ENCODE measurements at places on chromosomes 7 and 10.

- no peaks in the 10 kb centered on the region for H3K4me1 ChIP-seq
- no peaks in the 10 kb centered on the region for H3K27me3 ChIP-seq
- DNase-seq: no peak
- H3K4me3 ChIP-seq: no peak overlapping the region
- peaks cover 70% of the 10 kb centered on the region for H3K36me3 ChIP-seq
Measured at GRCh38 chr10:118330295-118331076, 11.6 kb downstream of the FAM204A start.

DNA sequence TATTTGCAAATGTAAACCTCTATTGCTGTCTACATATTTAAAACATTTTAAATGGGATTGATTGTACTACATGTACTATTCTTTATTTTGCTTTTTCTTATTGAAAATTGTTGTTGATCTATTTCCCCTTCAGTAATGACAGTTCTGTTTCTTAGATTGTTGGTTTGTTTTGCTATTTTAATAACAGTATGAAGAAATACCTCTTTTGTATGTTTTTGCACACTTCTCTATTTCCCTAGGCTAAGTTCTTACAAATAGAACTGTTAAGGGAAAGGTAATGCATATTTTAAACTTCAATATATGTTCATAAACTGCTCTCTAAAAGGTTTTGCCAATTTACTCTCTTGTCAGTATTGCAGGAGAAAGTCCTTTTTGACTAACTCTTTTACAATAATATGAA, 195.0 kb upstream of the PRPS1L1 start:
- no peak for DNase-seq
- no peak overlapping the region for H3K27ac ChIP-seq
- no peaks in the 10 kb centered on the region for H3K27me3 ChIP-seq

DNA sequence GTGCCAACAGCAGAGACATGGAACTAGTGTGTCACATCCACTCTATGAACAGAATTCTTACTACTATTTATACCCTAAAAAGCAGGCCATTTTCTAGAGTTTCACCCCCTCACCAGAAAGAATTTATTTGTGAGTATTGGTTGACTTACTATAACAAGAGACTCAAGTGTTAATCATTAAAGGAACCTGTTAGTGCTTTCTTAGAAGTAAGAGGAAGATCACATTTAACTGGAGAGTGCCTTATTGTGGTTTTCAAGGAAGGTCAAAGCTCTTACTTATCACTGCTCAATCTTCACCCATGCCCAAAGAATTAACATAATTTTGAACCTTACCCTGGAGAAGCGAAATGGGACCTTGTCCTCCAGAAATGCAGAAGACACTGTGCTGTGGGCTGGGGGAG, 169.3 kb upstream of the PRSS1 start:
- no peak for DNase-seq
- no peak overlapping the region for H3K4me3 ChIP-seq
- no peaks in the 10 kb centered on the region for H3K4me1 ChIP-seq
- H3K36me3 ChIP-seq: no peaks in the 10 kb centered on the region
- H3K27ac ChIP-seq: no peak overlapping the region

GRCh38 chr7:129497156-129497555, 5.2 kb upstream of the SMKR1 start:
- H3K36me3 ChIP-seq: no peaks in the 10 kb centered on the region
- no peak overlapping the region for H3K27ac ChIP-seq
- no peak for DNase-seq

DNA sequence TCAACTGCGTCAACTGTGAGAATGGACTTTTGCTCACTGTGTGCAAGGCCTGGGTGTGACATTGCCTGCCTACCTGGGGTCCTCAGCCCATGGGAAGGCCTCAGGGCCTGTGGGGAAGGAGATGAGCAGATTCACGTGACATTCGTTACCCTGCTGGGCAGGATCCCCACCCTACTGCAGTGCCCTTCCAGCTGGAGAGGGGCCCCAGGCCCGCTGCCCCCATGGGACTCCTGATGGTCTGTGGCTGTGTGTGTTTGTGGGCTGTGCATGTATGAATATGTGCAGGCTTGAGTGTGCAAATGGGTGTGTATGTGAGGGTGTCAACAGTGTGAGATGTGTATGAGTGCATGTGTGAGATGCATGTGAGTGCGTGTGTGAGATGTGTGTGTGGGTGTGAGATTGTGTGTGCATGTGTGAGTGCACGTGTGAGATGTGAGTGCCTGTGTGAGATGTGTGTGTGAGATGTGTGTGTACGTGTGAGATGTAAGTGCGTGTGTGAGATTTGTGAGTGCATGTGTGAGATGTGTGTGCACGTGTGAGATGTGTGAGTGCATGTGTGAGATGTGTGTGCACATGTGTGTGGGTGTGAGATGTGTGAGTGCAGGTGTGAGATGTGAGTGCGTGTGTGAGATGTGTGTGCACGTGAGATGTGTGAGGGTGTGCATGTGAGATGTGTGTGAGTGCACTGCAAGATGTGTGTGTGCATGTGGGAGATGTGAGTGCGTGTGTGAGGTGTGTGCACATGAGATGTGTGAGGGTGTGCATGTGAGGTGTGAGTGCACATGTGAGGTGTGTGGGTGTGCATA, 29.7 kb downstream of the PPIF start:
- no peak overlapping the region for H3K4me3 ChIP-seq
- no peak overlapping the region for H3K27ac ChIP-seq
- DNase-seq: no peak
- peaks cover 14% of the 10 kb centered on the region for H3K4me1 ChIP-seq
